LoVo (cell line): ENCODE measurements at places on chromosomes 7 and 10.
A peak's percentile ranks its signal among the peaks of the same experiment; 100 is the strongest.

DNA sequence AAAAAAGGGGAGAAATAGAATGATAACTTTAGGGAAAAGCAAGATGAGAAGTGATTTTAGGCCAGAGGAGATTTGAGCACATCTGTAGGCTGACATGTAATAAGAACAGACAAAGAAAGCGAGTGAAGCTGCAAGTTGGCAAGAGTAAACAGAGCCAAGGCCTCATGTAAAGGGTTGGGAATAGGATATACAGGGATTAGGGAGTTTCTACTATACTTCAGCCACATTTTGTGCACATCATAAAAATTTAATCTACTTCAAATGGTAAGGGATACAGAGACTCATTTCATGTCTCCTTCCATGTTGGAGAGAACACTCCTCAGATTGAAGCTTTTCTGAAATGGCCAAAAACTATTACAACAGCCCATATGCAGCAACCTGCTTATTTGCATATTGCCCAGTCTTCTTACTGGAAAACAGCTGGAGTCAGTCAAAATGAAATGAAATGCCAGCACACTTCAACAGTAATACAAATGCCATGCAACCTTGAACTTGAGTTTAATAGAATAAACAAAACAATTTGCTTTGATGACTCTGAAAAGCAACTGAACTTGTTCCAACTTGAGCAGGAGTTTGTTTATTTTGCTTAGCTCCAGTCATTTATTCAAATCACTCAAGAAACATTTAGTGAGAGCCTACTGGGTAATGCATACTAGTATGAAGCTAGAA, 49.9 kb downstream of the NRCAM start:
- DNase-seq: no peak

GRCh38 chr10:80503584-80504157, 34.0 kb upstream of the SH2D4B start:
- no peak for DNase-seq

DNA sequence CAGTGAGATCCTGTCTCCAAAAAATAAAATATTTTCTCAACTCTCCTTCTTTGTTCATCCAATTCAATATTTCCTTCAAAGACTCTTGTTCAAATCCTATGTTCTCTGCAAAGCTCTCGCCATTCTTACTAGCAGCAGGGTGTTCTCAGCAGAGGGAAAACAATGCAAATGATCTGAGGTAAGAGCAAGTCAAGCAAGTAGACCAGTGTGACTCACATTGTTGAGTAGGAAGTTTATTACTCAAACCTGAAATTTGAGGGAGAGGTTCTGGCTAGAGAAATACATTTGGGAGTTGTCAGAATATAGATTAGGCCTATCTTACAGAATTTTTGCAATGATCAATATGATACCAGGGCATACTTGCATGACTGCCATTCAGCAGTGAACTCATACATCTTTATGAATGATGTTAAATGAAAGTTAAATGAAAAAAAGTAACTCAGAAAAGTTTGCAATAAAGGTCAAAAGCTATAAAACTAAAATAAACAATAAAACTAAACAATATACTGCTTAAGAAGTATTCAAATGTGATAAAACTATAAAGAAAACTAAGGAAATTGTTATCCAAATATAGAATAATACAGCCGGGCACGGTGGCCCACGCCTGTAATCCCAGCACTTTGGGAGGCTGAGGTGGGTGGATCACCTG, 5.8 kb downstream of the IDE start:
- peak; percentile 36 for DNase-seq

DNA sequence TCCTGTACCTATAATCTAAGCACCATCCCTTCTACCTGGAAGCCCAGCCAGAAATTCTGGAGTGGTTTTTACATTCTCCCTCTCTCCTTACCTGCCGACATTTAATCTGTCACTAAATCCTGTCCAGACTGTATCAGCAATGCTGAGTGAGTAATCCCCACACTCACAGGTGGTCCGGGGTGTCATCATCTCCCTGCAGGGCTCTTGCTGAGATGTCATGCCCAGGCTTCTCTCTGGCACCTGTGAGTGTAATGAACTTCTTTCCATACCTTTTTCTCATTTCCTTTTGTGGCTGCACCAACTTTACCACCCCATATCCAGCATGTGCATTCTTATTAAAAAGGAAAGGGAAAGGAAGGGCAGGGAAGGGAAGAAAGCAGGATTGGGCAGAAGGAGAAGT, 355.2 kb downstream of the CCSER2 start:
- no peak for DNase-seq

- no peak for DNase-seq
Observed at GRCh38 chr10:99880080-99880835, 97.8 kb downstream of the ABCC2 start.

- no peak for DNase-seq
Observed at GRCh38 chr10:67925449-67926005, 41.1 kb downstream of the SIRT1 start.

- DNase-seq: no peak
Observed at GRCh38 chr10:22764639-22765038, 50.3 kb upstream of the PIP4K2A start.

DNA sequence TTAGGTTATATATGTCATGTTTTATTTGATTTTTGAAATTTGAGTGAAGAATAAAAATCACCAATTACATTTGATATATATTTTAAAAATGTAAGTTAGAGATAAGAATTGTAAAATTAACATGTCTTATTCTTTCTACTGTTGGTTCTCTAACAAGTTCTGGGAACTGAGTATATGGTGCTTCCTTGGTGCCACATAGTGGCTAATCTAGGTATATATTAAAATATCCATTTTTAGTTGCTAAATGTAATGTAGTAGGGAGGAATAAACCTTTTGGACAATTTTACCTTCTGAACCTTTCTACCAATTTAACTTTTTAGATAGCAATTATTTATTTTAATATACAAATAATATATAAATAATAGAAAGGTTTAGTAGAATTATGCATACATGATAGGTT, 17.5 kb downstream of the CFAP69 start:
- DNase-seq: peak; percentile 61

- DNase-seq: peak; percentile 26
Observed at GRCh38 chr7:40674316-40674715, 539.5 kb downstream of the SUGCT start.

DNA sequence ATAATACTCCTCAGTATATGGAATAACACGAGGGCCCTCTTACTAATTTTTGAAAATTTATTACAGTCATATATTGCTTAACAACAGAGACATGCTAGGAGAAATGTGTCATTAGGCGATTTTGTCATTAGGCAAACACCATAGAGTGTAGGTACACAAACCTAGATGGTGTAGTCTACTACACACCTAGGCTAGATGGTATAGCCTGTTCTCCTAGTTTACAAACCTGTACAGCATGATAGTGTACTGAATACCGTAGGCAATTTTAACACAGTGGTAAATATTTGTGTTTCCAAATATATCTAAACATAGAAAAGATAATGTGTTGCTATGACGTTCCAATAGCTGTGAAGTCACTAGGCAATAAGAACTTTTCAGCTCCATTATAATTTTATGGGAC, 12.8 kb downstream of the OR2F1 start:
- DNase-seq: no peak

GRCh38 chr10:115045499-115045898, 47.7 kb upstream of the ATRNL1 start:
- DNase-seq: no peak

- DNase-seq: no peak
Observed at GRCh38 chr7:32283546-32283945, 206.6 kb downstream of the LSM5 start.

DNA sequence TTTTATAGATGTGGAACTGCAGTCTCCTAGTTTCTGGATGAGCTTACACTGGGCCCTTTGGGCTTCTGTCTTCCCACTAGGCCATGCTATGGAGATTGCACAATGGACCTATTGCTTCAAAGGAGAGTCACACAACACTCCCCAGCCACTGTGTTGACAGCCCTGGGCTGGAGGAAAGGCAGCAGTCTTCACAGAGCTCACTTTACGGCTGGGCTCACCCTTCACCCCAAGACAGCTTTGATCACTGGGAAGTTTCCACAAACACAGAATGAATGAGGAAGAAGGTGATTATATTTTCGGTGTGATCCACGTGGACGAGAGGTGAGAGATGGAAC, 92.7 kb upstream of the GDF10 start:
- DNase-seq: no peak

- no peak for DNase-seq
Observed at GRCh38 chr7:151406051-151406875, 3.6 kb downstream of the WDR86 start.

DNA sequence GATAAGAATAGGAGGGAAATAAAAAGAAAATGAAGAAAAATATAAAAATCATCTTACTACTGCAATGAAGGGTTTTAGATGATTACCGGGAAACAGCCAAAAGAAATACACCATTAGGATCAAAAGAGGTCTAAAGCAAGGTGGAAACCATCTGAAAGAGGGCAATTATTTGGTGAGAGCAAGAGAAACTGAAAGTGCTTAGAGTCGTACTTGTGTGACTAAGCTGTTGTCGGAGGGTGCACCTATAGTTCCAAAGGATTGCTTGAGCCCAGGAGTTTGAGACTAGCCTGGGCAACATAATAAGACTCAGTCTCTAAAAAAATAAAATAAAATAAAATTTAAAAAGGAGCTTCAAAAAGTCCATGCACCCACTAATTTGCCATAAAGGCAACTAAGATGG, 169.5 kb downstream of the DKK1 start:
- peak; percentile 57 for DNase-seq

- DNase-seq: no peak
Observed at GRCh38 chr10:90993340-90993739, 72.5 kb upstream of the ANKRD1 start.

DNA sequence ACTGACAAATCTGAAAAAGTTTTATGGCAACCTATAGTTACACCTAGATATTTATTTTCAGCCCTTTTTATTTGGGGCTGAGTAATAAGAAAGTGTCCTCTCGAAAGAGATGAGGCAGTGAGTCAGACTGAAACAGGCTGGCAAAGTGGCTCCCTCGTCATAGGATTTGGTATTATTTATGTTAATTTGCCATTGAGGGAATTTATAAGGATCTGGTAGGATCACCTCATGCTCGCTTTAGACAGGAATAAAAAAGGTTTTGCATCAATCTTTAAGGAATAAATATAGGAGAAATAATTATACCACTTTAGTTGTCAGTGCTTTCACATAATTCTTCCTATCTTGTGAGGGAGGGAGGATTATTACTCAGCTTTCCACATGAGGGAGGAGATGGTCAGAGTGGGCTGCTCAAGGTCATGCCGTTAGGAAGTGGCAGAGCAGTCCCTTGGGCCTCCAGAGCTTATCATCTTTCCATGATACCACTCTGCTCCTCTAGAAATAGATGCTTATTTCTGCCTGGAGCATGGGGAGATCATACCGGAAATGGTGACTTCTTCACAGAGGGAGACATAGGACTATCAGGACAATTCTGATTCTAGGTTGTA, 356.8 kb downstream of the GPR158 start:
- DNase-seq: no peak

DNA sequence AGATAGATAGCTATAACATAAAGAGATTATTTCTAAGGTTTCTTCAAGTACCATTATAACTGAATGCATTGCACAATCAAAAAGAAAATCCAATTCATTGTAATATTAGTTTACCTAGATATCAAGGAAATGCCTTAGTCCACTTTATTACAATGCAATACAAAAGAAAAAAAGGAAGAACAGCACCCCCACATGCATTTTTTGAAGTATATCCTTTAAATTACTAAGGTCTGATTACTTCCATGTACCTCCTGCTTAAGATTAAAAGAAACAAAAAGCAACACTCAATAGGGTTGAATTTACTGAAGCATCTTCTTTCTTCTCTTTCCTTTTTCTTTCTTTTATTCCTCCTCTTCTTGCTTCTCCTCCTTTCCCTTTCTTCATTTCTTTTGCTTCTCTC, 973.8 kb upstream of the LRRTM3 start:
- DNase-seq: no peak
